ENCODE measurements at places on chromosomes 7 and 10. TPM values are rescaled to one million over a fixed set of nuclear protein-coding genes. Genes with fewer than 3 reads are reported as not detected.

Gene OR6B1
- total RNA-seq: not detected

- no peak for DNase-seq
These were observed 153.0 kb upstream of the RHOBTB1 start for GRCh38 chr10:61097026-61097425.

DNA sequence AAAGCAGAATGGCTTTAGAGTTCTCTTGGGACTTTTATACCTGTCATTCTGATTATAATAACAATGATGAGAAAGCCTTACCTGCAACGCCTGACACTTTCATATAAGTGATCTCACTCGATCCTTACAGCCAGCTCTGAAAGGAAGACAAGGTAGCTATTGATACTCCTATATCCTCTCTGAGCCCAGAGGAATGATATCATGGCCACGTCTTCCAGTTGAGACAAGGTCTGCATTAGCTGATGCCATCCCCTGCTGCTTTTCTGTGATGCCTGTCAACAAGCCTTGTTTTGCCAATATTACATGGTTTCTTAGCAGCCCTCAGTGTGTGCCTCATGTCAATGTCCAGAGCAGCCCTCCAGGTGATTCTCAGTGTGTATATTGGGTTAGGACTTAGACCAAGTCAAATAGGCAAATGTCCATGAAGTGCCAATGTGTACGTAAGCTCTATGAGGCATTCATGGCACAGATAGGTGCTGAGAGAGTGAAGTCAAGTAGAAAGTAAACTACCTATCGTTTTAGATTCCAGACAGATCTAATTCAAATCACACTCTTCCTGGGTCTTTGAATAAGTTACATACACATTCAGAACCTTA lies 405.9 kb downstream of the ADRA2A start:
- no peak for DNase-seq

Gene TMEM209
- 9.5 TPM for total RNA-seq

DNA sequence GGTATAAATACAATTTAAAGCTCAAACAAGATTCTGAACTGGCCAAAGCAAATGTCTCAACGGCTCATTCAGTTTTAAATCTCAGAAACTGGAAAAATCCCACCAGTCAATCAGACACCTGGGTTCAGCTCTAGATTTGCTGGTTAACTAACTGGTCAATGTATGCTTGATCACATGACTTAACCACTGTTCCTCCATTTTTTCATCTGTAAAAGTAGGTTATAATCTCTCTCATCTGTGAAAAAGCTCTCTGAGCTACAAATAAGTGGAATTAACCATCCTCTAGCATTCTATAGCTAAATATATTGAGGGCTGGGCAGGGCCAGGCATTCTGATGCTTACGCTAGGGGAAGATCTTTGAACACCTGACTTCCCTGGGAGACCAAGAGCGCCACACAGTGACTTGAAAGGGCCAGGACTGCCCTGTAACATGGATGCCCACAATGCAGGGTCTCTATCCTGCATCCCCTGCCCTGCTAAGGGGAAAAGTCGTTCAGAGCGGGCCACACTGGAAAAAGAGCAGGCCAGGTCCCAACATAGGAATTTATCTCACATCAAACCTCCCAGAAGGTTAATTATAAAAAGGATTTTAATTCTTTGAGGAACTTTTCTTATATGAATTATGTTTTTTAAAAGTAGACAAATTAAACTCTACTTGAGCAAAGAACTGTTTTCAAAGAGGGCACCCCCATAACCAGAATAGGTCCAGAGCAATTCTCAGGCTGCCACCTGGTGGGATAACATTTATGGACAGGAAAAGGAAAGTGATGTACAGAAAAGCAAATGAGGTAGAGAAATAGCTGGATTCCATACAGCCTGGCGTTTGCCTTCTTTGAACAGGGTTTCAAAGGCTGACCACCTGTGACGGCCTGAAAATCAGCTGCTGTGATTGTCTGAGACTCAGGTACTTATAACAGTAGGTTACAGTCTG lies 1.8 kb downstream of the RP9 start:
- DNase-seq: peak; percentile 59

- DNase-seq: peak; percentile 19
These were observed 328.4 kb upstream of the GNAI1 start for GRCh38 chr7:79806161-79806734.

DNA sequence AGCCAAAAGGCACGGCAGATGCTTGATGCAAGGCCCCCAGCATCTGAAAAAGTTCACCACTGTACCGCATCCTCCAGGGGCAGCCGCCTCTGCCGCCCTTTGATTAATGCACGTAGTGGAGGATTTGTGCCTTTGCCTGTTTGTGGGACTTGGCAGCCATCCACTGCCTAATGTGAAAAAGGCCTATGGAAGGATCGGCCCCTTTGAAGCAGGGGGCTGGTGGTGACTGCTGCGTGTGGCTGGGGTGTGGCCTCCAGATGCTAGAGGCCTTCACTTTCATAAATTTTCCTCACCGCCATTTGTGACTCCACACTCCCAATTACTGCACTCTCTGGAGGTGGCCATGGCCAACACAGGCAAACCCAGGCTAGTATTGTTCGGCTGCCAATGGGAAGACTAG lies 226.0 kb downstream of the BMPER start:
- no peak for DNase-seq

GRCh38 chr10:63692220-63692896 lies 171.2 kb downstream of the REEP3 start:
- no peak for DNase-seq

- no peak for DNase-seq
These were observed 58.9 kb downstream of the SPOCK2 start for GRCh38 chr10:72029414-72029813.

Gene OR2A1
- total RNA-seq: not detected

GRCh38 chr10:85623758-85624157 lies 742.8 kb downstream of the GRID1 start:
- DNase-seq: no peak

GRCh38 chr10:88565072-88565471 lies 18.0 kb downstream of the RNLS start:
- peak; percentile 51 for DNase-seq

Gene NUTM2A
- 0.26 TPM for total RNA-seq

Data from bronchial epithelial cell (primary cell).